ENCODE measurements at places on chromosomes 16 and 17.

DNA sequence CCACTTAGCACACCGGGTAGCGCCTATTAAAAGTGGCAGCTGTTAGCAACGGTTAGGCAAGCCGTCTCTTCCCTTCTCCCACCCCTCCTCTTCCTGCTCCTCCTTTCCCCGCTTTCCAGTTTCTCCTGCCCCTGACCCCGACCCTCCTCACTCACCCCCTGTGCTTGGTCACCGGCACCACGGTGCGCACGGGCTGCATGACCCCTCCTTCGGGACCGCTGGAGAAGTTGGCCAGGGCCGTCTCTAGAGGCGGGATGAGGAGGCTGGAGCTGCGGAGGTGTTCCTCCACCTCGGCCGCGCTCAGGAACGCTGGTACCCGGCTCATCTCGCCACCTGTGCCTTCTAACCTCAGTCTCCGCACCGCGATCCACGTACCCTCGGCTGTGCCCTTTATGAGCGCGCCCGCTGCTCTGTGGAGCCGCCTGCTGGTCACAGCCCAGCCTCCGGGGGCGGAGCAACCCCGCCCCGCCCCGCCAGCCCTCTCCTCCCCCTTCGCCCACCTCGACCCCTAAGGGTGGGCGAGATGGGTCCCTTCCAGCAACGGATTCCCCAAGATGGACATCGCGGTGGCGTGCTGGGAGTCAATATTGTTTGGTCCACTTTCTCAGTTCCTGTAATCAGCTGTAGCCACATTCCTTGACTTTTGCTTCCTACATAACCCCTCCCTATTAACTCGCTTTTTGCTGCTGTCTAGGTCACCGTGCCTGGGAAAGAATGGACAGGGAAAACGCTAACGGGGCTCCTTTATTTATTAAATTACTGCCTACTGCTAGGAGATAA lies at the start of gene CRYM:
TSS of gene CRYM (minus strand) at position 364 of the 780 bp plus-strand sequence. CDS start at position 325, 39 bp downstream.
- peak; percentile 80 for DNase-seq

GRCh38 chr17:231191-231965 lies 49.9 kb upstream of the DOC2B start:
- DNase-seq: no peak

DNA sequence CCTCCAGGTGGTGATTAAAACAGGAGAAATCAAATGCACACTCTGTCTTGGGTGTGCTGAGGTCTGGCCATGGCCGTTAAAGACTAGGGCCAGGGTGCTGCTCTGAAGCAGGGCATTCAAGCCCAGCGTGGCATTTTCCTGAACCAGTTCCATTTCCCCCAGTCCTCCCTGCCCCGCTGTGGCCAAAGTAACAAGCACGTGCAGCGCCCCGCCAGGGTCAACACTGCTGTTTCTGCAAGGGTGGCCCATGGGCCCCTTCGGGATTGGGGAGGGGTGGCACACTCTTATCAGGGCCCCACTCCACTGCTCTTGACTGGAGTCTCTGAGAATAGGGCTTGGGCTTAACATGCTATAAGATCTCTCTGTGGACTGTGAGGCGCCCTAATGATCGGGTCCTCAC lies 72.9 kb downstream of the IL21R start:
- no peak for DNase-seq

DNA sequence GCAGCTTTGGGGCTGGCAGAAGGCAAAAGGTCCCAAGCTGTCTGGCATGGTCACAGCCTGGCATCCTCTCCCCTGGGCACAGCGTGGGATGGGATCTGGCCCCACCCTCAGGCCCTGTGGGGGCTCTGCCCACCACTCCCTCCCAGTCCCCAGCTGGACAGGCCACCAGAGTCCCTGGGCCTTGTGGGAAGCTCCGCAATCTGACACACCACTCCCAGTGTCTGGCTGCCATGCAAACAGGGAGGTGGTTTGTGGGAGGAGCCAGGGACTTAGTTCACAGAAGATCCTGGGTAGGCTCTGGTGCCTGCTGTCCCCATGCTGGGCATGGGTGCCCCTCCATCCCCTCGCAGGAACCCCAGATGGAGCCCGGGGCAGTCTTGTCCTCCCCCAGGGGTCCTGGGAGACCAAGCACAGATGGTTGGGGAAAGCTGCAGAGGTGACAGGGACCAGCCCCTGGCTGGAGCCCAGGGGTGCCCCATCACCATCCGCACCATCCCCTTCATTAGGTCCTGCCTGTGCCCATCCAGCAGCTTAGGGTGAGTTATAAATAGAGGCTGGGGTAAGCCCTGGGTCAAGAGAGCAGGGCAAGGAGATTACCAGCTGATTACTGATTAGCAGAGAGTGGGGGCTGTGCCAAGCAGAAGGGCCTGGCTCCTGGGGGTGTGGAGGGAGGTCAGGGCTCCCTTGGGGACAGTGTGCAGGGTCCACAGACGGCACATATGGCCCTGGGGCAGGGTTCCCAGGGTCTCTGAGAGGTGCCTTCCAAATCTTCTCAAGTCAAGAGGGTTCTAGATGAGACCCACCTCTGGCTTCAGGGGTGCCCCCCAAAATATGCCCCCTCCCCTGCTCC lies 6.2 kb downstream of the FSCN2 start:
- no peak for DNase-seq

- peak; percentile 57 for DNase-seq
Observed at GRCh38 chr16:51155199-51155607, 4.1 kb upstream of the SALL1 start.

DNA sequence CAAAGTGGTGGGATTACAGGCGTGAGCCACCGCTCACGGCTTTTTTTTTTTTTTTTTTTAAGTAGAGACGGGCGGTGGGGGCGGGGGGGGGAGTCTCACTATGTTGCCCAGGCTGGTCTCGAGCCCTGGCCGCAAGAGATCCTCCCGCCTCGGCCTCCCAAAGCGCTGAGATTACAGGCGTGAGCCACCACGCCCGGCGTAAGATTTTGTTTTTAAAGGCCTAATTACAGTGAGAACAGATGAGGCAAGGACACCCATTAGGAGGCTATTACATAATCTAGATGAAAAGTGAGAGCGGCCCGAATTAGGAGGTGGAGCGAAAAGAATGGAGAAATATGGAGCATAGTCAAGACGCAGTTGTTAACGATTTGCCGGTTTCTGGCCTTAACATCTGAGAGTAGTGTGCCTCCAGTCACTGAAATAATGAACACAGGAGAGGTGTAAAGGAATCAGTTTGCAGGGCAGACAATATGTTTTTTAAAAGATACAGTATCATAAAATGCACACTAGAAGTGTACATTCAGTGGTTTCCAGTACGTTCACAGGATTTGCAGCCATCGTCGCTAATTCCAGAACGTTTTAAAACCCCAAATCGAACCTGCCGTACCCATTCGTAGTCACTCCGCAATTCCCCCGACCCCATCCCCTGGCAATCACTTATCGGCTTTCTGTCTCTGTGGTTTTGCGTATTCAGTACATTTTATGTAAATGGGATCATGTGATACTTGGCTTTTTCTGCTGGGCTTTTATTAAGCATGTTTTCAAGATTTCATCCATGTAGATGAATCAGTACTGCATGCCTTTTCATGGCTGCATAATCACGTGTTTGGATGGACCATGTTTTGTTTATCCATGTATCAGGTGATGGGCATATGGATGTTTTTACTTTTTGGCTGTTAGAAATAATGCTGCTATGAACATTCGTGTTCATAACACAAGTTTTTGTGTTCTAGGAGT lies 1.4 kb upstream of the SLX4 start:
- DNase-seq: peak; percentile 22

- no peak for DNase-seq
Observed at GRCh38 chr16:12320298-12320706, 343.8 kb downstream of the SNX29 start.

DNA sequence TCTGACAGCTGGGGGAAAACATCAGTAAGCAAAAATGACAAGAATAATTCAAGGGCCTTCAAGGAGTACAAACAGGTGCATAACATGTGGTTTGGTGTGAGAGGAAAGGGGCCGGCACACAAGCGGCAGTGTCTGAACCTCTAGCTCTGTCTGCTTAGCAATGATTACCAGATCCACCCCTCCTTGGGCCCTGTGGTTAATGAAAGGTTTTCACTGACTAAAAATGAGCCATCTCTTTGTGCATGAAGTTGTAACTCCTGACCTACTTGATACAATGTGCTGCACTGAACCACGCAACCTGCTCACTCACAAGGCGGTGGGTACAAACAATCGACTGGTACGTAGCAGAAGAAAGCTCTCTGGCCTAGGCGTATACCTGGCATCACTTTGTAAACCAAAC lies 15.1 kb downstream of the FAM117A start:
- no peak for DNase-seq

DNA sequence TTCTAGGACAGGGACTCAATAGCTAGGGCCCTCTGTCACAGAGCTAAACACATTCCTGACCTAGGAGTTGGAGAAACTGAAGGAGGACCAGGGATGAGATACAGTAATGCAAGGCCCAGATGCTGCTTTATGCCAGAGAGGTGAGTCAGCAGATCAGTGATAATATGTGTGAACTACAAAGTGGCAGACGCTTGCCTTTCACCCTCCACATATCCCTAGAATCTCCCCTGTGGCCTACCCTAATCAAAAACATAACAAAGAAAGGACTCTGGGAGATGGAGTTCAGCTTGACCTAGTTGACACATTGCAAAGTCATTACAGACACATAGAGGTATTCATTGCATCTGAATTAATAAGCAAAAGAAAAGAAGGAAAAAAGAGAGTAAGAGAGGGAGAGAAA lies 417.6 kb upstream of the DYNLRB2 start:
- DNase-seq: no peak

- DNase-seq: peak; percentile 82
Observed at GRCh38 chr16:69848637-69849545, 86.8 kb downstream of the WWP2 start.

DNA sequence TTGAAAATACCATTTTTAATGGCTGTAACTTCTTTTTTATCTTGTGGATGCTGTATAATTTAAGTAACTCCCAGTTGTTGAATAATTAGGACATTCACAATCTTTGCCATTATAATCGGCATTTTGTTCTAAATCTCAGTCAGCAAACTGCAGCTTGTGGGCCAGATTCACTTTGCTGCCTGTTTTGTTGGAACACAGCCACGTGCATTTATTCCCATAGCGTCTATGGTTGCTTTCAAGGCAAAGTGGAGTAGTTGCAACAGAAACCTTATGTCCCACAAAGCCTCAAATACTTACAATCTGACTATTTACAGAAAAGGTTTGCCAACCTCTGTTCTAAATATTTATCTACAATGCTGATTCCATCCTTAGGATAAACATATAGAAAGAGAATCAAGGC lies 39.2 kb upstream of the TMC5 start:
- DNase-seq: no peak
